ENCODE measurements at places on chromosomes 7 and 10.

DNA sequence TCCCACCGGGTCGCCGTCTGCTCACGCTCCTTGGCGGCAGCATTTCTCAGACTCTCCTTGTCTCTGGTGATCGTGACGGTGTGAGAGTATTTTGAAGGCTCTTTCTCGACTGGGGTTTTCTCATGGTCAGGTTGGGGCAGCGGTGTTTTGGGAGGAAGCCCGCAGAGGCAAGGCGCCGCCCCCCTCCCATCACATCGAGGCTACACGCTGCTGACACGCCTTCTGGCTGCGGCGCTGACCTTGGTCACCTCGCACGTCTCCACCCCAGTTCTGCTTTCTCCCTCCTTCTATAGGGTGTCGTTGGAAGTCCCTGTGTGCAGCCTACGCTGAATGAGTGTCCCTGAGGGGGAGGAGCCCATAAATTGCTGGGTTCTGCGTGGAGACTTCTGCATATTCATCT is 55.2 kb downstream of the GLRX3 start:
- no peak for DNase-seq

- no peak for DNase-seq
Measured at GRCh38 chr7:151644554-151644953, 124.9 kb upstream of the RHEB start.

GRCh38 chr7:1910827-1911226 is 240.8 kb downstream of the ELFN1 start:
- DNase-seq: no peak

- no peak for DNase-seq
Measured at GRCh38 chr7:497946-498655, 21.5 kb downstream of the PDGFA start.

GRCh38 chr7:111098926-111099250 is 8.0 kb downstream of the LRRN3 start:
- DNase-seq: no peak

DNA sequence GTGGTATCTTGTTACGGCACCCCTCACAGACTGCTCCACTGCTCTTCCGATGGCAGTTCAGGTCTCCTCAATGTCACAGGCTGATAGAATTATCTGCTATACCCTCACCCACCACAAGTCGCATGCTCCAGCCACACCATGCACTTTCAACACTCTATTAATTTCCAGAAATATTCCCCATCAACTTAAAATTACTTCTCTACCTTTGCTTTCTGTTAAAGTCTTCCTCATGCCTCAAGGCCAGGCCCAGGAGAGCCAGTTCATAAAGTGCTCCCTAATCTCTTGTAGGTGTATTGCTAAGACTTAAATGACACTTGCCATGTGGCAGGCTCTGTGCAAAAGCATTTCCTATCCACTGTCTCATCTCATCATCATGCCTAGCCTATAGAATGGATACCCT is 105.9 kb upstream of the ARID5B start:
- DNase-seq: no peak

- no peak for DNase-seq
Measured at GRCh38 chr10:111379534-111380187, 302.8 kb downstream of the ADRA2A start.

DNA sequence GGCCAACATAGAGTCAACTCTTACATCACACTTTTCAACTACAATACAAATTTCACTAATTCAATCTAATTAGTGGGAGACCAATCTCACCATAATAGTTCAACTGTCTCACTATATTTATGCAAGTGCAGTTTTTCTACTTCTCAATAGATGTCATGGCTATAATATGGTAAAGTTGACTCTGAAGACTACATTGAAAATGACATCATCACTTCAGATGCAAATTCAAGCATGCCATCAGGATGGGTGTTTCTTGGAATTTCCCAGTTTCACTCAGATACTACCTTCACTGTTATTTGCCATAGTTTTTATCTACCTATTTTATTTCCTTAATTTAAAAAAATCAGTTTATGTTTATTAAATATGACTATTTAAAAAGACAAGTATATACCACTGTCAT is 67.1 kb downstream of the ABLIM1 start:
- no peak for DNase-seq

- DNase-seq: peak; percentile 56
Measured at GRCh38 chr7:82605247-82605864, 161.8 kb upstream of the CACNA2D1 start.

- no peak for DNase-seq
Measured at GRCh38 chr10:128922172-128922571, 544.9 kb upstream of the MGMT start.

DNA sequence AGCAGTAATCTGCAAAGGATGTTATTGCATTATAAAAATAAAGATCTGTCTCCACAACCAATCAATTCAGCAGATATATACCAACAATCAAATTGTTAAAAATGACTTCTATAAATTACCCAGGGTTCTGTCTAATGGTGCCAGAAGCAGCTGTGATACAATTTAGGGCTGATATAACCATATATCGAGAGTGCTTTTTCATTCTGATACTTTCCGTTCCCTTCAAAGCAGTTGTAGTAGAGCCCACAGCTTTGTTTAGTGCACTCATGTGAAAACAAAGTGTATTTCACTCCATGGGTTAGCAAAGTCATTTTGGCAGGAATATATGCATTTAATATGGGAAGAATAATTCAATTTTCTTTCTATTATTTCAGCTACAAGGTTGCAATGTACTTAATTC is 83.1 kb upstream of the CHCHD3 start:
- no peak for DNase-seq

GRCh38 chr10:62732841-62733653 is 71.5 kb upstream of the ADO start:
- no peak for DNase-seq

DNA sequence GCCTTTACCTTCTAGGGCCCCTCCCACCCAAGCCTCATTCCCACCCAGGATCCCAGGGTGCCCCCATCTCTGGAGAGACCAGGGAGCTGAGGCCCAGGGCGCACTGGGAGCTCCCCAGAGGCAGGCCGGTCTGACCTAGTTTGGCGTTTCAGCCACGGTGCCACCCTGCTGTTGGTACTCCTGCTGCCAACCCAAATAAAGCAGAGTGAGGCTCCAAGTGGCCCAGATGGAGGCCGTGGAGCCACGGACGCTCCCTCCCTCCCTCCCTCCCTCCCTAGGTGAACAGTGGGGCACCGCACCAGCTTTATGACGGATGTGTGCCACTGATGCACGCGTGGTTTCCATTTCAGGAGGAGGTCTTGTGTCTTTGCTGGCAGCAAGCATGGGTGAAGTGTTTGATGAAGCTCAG is 1.8 kb downstream of the INPP5A start:
- no peak for DNase-seq

GRCh38 chr10:70974920-70975319 is 86.6 kb upstream of the PCBD1 start:
- no peak for DNase-seq

GRCh38 chr7:143728333-143728862 is 29.1 kb downstream of the CTAGE6 start:
- DNase-seq: no peak

- peak; percentile 83 for DNase-seq
Measured at GRCh38 chr7:66413379-66414114, 208.4 kb downstream of the TPST1 start.

- no peak for DNase-seq
Measured at GRCh38 chr10:108787932-108788331, 1135.4 kb downstream of the XPNPEP1 start.

- DNase-seq: no peak
Measured at GRCh38 chr7:142964502-142965246, 2.5 kb upstream of the KEL start.

- no peak for DNase-seq
Measured at GRCh38 chr10:28743576-28743975, 66.3 kb downstream of the BAMBI start.

GRCh38 chr7:8274589-8274988 is 12.6 kb upstream of the ICA1 start:
- no peak for DNase-seq

GRCh38 chr10:72316386-72316700 is 38.4 kb downstream of the DNAJB12 start:
- DNase-seq: no peak

- peak; percentile 82 for DNase-seq
Measured at GRCh38 chr7:105352018-105352612, 36.6 kb downstream of the SRPK2 start.

GRCh38 chr10:96618653-96619052 is 31.8 kb upstream of the TM9SF3 start:
- no peak for DNase-seq

GRCh38 chr7:99129001-99129400 is 14.9 kb downstream of the SMURF1 start:
- no peak for DNase-seq

DNA sequence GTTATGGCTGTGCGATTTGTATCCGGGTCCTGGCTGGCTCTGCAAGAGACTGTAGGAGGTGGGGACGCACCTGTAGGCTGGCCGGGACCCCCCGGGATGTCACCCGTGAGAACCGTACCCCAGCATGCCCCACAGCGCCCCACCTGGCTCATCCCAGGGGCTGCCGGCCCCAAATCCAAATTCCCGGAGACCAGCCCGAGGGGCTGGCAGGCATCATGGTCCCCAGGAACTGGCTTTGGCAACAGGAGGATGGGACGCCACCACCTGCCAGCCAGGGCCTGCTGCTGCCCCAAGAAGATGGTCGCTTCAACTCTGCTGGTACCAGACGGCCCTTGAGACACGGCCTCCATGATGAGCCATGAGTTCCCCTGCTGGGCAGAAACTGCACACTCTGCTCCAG is 239.4 kb downstream of the ELFN1 start:
- DNase-seq: no peak

Data from suppressor macrophage treated with lipopolysaccharide for 4 hours (primary cell).